Muscle of arm (tissue), 14 donors: ENCODE measurements at places on chromosomes 7 and 10.

DNA sequence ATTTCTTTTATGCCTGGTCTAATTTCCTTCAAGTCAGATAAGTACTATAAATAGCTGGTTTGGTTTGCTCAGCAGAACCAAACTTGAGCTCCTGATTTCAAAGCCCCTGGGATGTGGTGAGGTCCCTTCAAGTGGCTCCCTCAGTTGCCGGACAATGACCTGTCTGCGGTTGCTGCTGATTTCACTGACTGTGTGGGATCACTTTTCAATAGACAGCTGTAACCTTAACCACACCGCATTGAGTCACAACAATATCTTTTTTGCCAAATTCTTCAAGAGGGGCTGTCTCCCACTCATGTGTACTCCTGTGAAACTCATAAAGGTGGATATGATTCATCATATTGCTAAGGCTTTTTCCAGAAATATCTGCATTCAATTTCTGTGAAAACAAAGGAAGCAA is 23.1 kb upstream of the ITGA8 start:
- DNase-seq, result no peak

- DNase-seq, result peak; percentile 43
Observed at GRCh38 chr7:55177589-55178261, 158.9 kb downstream of the EGFR start.

GRCh38 chr10:48517911-48518811 is 86.7 kb downstream of the ARHGAP22 start:
- no peak for DNase-seq

GRCh38 chr7:65972976-65973375 is 9.0 kb downstream of the GUSB start:
- DNase-seq, result no peak

- DNase-seq, result no peak
Observed at GRCh38 chr10:36278176-36278575, 636.1 kb upstream of the FZD8 start.
